Germinal center (tissue), 1 donor: ENCODE measurements at places on chromosomes 11 and 22.

GRCh38 chr11:118565051-118565450, 680 bp downstream of the IFT46 start:
- no peak for DNase-seq

- DNase-seq = no peak
These were observed 576.3 kb downstream of the BRD1 start for GRCh38 chr22:49251371-49251770.

- DNase-seq = no peak
These were observed 29.8 kb upstream of the DRD2 start for GRCh38 chr11:113505046-113505445.

GRCh38 chr11:78654071-78654470, 79.4 kb upstream of the NARS2 start:
- no peak for DNase-seq

DNA sequence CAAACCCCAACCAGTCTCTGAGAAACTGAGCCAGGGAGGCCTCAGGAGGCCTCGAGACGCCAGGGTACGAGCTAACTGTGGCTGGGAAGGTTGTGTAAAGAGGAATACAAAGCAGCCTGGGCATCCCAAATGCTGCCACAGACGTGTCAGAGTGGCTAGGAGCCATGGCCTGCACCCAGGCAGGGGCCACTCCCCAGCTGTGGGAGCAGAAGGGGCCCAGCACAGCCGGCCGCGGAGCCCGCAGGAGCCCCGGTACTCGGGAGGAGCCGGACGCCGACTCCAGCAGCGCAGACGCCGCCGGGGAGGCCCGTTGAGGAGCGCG, 349.8 kb upstream of the B3GAT1 start:
- DNase-seq = no peak

DNA sequence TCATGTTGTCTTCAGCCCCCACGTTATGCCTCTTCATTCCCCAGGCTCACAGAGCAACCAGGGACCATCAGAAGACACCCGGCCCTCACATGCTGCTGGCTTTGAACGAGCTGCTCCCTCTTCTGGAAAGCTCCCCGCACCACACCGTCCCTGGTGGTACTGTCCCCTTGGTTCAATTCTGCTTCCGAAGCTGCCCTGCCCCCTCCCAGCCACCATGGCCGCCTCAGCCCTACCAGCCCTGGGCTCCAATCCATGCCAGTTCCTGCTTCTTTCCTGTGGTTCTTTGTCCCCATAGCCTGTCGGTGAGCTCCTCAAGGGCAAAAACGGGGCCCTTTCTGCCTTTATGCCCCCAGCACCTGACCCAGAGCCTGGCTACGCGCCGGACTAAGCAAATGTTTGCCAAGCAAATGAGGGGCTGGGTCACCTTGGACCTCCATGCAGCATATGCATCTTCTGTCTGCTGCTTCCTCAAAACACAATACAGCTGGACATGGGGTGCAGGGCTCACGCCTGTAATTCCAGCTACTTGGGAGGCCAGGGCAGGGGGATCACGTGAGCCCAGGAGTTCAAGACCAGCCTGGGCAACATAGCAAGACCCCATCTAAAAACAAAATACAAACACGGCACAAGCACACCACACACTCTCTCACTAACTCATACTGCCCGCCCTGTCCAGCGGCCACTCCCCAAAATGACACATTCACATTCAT, 21.3 kb downstream of the TNKS1BP1 start:
- DNase-seq = no peak

- no peak for DNase-seq
These were observed 18.5 kb upstream of the MPPED1 start for GRCh38 chr22:43393132-43393843.

GRCh38 chr22:47748271-47748670, 985.8 kb downstream of the TBC1D22A start:
- DNase-seq = no peak

GRCh38 chr11:66475349-66476172, 4.7 kb upstream of the DPP3 start:
- no peak for DNase-seq

DNA sequence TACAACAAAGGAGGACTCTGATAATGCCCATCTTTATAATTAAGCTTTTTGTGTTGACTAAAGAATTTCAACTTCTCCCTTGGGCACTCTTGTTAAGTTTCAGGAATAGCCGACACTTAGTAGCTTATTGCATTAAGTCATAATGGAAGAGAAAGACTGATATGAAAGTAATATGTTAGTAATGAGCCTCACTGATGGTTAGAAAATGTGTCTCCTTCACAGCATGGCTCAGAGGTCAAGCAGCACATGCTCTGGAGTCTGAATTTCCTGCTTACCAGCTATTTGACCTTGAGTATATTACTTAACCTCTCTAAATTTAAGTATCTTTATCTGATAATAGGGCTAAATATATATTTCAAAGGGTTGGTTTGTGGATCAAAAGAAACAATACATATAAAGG, 39.0 kb downstream of the PDGFD start:
- no peak for DNase-seq

DNA sequence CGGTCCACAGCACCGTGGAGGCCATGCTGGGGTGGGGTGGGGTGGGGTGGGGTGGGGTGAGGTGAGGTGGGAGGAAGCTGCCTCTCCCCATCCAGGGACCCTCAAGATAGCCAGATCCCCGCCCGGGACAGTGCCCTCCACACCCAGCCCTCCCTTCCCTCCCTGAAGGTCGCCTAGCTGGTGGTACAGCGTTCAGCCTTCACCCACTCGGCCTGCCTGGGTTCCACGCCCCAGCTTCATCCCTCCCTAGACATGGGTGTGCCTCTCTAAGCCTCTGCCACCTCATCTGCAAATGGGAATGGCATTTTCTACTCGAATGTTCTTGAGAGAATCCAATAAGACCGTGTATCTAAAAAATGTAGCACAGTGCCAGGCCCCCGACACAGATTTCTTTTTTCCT, 17.8 kb downstream of the KCTD17 start:
- no peak for DNase-seq

- no peak for DNase-seq
These were observed 37.8 kb downstream of the RASSF10 start for GRCh38 chr11:13046637-13047570.

GRCh38 chr22:36858966-36859365, 1.8 kb upstream of the NCF4 start:
- DNase-seq = no peak

DNA sequence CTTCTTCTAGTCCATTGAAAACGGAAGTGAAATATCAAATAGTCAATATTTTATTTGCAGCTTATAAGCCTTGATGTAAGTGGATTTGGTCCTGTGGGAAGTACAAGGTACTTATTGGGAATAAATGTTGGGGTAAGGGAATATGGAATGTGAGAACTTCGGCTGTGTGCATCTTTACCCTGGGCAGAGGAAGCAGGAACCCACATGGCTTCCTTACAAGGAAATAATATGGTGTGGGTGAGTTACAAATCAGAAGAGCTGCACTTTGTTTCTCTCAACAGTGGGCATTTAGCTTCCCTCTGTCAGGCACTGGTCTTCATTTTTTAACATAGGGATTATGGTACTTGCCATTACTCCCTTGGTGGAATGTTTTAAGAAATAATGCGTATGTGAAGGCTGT, 77.9 kb downstream of the SCN3B start:
- peak; percentile 27 for DNase-seq

GRCh38 chr22:32311551-32312071, 46.1 kb upstream of the RFPL3 start:
- DNase-seq = no peak

- no peak for DNase-seq
These were observed 28.5 kb downstream of the MAFF start for GRCh38 chr22:38230108-38230825.

- no peak for DNase-seq
These were observed 128.8 kb downstream of the SGSM3 start for GRCh38 chr22:40499209-40499623.

- peak; percentile 0 for DNase-seq
These were observed 122.6 kb upstream of the SERPIND1 start for GRCh38 chr22:20651286-20651685.

DNA sequence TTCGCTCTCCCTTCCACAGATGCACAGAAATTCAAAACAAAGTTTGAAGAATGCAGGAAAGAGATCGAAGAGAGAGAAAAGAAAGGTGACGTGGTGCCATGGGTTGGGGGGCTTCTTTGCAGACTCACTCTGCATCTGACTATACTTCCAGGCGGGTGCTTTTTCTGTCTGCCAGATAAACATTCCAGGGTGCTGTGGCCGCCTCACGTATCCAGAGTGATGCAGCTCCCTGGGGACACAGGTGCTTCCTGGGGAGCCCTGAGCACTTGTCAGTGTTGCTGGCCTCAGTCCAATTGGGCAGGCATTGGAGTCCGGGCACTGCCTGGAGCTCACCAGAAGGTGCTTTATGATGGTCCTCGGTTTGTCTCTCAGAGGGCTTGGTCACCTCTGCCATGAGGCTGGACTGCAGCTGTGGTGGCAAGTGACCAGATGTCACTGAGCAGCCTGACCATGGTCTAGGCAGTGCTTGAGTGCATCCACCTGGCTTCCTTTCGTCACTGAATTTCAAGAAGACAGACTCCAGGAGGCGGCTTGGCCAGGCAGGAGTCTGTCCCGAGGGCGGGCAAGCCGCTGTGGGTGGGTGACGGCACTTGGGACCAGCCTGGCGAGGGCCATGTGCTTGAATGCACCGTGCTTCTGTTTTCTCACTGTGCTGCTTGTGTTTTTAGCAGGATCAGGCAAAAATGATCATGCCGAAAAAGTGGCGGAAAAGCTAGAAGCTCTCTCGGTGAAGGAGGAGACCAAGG, 5.1 kb upstream of the ZDHHC8 start:
- DNase-seq = no peak

DNA sequence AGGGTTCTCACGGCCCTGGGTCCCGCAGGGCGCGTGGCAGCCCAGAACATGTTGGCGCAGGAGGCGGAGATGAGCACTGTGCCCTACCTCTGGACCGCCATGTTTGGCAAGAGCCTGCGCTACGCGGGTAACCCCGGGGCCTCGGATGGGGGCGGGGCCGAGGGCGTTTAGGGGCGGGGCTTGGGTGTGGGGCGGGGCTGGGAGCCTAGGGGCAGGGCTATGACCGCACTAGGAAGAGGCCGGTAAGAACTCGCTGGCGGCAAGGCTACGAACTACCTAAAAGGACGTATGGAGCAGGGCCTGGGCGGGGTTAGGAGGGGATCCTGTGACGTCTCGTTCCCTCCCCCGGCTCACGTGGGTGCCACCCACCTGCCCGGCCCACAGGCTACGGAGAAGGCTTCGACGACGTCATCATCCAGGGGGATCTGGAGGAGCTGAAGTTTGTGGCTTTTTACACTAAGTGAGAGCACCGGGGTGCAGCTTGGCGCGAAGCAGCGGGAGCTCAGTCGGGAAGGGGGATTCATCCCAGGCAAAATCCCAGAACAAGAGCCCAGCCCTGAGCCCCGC, 2.8 kb upstream of the LZTR1 start:
- DNase-seq = peak; percentile 77

DNA sequence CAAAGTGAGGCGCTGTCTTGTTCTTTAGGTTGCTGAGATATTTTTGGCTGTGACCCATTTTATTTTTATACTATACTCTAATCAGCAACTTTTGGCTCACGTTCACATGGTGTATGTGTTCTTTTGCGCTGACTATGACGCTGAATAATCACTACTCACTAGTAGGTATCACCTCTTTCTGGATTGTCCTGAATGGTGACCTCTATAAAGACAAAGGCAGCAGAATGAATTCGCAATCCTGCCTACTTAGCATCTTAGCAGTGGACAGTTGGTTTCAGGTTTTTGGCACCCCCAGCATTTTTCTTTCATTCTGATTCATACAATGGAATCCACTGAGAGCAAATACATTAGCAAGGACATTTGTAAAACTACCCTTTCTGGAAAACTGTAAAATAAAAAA, 351.3 kb downstream of the JRKL start:
- DNase-seq = no peak

- peak; percentile 14 for DNase-seq
These were observed 755.8 kb downstream of the NTM start for GRCh38 chr11:132125988-132126871.

- no peak for DNase-seq
These were observed 188.9 kb downstream of the TBC1D22A start for GRCh38 chr22:46951350-46951749.
